Activated CD8-positive, alpha-beta memory T cell treated with anti-CD3 and anti-CD28 coated beads, Interleukin-2, amount 50 U/mL, for 4 hours (primary cell): ENCODE measurements at places on chromosomes 6 and 20.
A peak's percentile ranks its signal among the peaks of the same experiment; 100 is the strongest.

- no peak for DNase-seq
Measured at GRCh38 chr6:99270030-99270429, 79.4 kb downstream of the FAXC start.

GRCh38 chr6:149334682-149335160 is 17.2 kb downstream of the TAB2 start:
- DNase-seq: no peak

DNA sequence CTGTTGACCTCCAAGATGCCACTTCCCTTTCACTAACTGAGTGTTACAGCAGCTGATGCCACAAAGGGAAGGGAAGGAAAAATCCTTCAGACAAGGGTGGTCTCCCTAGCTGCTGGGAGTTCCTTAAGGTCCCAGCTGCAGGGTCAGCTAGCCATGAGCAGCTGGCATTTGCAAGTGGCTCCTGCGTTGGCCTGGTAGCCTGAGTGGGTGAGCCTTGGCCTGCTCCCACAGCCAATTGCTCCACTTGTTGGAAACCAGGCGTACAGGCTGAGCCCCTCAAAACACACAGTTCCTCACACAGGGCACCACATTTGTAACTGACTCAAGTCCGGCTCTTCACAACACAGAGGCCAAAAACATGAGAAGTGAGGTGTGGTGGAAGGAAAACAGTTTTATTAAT is 16.7 kb downstream of the TTK start:
- DNase-seq: no peak

DNA sequence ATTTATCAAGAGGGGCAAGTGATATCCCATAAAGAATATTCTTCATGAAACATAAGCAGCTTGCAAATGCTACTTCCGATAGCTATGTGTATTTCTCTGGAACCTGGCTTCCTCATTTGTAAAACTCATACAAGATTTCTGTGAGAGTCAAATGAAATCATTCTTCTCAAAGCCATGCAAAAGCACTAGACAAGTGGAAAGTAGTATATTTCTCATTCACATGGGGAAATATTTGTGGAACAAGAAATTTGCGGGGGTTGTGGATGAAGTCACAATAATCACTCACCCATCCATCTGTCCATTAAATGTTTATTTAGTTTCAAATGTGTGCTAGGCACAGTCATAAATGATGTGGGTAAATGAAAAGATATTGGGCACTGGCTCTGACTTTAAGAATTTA is 150.5 kb downstream of the IPCEF1 start:
- no peak for DNase-seq

- DNase-seq: no peak
Measured at GRCh38 chr6:14135893-14136539, 18.4 kb downstream of the CD83 start.

DNA sequence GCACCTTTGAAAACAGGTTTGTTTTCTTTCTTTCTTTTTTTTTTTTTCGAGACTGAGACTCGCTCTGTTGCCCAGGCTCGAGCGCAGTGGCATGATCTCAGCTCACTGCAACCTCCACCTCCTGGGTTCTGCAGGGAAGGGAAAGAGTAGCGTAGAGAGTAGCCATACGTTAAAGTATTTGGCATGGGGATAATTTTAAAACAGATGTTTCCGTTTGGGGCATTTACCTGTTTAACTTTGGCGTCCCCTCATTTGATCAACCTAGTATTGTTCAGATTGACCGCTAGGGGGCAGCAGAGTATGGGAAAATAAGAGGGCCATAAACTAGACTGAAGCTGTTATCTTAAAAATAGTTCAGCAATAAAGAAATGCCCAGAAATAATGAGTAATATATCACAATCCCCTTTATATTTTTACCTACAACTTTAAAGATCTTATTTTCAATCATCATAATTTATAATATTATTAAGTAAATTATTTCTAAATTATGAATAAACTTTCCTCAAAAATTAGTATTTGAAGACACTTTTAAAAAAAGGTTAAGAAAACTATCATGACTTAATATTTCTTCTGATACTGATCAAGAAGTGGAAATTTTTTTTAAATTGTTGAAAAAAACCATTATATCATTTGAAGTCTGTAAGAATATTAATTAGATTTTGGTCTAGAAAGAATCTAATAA is 7.6 kb upstream of the TAAR9 start:
- DNase-seq: peak; percentile 66

DNA sequence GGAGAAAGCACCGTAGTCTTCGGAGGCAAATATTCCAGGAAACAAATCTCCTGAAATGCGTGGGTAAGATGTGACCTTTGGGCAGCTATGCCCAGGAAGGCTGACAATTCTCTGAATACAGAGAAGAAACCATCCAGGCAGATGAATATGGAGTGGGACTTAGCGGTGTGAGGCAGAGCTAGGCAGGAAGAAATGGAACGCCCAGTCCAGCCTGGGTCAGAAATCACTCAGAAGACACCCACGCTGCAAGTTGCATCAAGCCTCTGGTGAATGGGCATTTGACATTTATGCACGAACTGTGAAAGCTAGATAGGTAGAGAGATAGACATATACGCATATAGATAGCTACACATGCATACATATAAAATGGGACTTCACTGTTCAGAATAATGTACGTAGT is 498.5 kb downstream of the QKI start:
- DNase-seq: no peak

GRCh38 chr6:51019806-51020205 is 201.1 kb downstream of the TFAP2B start:
- no peak for DNase-seq
